NCI-H524 (cell line): ENCODE measurements at places on chromosomes 1 and 21.

DNA sequence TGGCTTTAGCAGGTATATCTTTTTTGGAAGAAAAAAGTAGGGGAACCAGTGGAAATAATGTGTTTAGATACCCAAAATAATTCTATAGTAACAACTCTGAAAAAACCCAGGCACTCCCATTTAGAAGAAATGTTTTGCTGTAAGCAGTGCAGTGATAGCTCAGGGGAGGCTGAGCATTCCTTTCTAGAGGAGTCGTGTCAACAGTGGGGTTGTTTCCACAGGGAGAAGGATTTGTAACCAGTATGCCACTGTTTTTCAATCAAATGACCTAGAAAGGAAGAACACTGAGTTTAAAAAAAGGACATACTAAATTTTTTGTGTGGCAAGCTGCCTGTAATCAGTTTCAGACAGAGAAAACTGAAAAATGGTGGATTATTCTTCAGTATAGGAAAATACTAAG, 2.4 kb downstream of the PGD start:
- DNase-seq = no peak

DNA sequence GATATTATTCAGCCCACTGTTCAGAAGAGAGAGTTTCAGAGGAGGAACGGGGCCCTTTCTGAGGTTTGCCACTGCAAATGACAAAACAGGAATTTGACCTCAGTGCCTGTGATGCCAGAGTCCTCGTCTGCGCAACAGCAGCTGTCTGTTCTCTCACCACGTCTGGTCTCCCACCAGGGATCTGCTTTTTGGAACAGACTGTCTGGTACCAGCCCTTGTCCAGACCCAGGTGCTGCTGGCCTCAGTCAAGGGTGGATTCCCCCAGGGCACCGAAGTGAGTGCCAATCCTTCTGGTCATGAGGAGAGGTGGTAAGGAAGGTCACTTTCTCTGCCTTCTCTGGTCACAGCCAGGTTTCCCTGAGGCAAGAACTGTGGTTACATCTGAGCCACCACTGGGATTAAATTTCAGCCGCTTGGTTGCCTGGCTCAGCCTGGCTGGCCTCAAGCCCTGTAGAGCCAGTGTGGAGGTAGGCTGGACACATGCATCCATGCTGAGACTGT, 2.3 kb upstream of the BCAN start:
- DNase-seq = no peak

GRCh38 chr1:174995121-174995520, 4.6 kb upstream of the CACYBP start:
- DNase-seq = no peak

- peak; percentile 87 for DNase-seq
Observed at GRCh38 chr1:91791103-91791502, 94.8 kb downstream of the TGFBR3 start.

DNA sequence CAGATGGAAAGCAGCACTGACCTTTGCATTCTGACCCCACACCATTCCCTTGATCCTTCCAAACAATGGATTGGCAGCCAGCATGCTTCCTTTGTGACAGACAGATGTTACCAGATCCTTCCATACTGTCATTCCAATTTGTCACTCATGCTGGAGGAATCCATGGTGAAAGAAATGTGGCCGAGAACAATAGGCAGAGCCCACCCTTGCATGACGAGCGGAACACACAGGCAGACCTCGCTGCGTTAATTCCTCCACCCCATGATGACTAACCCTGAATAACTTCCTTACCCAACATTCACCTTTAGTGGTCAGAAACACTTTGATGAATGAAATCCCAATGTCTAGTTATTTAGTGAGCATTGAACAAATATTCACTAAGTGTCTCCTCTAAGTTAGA, 45.1 kb downstream of the PDPN start:
- DNase-seq = no peak

DNA sequence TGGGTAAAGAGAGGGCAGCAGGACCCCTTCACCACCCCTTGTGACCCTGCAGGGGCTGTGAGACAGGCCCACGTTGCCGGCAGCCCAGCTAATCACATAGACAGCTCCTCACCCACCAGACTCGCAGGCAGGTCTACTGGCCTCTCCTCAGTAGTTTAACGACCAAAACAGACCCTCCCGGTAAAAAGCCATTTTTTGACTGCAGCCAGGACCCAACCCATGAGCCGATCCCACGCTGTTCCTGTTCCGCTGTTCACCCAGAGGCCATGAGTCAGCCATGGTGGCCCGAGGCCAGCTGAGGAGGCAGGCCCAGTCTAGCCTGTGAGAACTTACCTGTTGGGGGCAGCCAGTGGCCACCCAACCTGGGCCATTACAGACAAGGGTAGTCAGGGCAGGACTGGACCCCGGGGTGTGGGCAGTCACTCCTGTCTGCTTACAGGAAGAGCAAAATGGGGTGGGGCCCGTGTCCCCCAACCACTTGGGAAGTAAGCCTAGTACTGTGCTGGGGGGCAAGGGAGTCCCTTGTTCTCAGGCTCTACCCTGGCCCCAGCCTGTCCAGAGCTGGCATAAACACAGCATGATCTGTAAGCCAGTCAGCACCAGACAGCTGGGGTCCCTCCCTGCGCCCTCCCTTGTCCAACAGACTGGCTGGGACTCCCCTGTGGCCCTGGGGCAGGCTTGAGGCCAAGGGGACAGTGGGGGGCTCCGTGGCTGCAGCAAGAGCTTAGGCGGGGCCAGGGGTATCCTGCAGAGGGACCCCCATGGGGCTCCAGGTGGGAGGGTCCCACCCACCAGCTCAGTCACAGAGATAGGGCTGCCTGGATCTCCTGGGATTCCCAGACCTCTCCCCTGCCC, 61.9 kb downstream of the WNT9A start:
- no peak for DNase-seq

DNA sequence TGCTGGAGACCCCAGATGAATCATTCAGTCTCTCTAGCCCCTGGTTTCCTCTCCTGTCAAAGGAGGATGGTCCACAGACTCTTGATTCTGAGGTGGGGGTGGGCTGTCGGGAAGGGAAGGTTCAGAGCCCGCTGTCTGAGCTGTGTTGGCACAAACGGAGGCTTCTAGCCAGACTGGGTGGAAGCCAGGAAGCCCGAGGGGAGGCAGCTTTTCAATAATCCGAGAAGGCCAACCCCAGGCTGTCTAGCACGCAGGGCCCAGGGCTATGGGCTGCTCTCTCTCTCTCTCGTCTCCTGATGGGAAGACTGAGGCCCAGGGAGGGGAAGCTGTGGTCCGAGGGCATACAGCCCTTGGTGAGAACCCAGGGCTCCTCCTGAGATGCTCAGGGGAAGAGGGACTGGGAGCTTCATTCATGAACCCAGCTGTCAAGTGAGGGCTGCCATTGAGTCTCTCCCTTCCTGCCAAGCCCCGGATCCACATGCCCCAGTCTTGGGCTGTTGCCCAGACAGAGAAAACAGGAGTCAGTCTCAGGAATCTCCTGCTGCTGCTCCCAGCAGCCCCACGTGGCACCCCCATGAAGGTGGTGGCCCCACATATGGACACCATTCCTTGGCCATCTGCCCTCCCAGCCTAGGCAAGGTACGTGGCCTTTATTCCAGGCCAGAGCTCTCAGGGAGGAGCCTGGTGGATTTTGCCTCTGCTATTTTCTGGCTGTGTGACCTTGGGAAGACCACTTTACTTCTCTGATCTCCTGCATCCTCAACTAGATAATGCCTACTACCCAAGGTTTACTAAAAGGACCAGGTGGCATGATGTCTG, 44.4 kb downstream of the RAP1GAP start:
- DNase-seq = no peak

GRCh38 chr1:117826540-117827078, 102.8 kb downstream of the GDAP2 start:
- no peak for DNase-seq

- DNase-seq = no peak
Observed at GRCh38 chr1:170168265-170168664, 22.5 kb downstream of the NTMT2 start.

- no peak for DNase-seq
Observed at GRCh38 chr1:243620096-243620495, 229.9 kb downstream of the AKT3 start.

GRCh38 chr21:15408089-15408488, 321.7 kb upstream of the USP25 start:
- DNase-seq = no peak

DNA sequence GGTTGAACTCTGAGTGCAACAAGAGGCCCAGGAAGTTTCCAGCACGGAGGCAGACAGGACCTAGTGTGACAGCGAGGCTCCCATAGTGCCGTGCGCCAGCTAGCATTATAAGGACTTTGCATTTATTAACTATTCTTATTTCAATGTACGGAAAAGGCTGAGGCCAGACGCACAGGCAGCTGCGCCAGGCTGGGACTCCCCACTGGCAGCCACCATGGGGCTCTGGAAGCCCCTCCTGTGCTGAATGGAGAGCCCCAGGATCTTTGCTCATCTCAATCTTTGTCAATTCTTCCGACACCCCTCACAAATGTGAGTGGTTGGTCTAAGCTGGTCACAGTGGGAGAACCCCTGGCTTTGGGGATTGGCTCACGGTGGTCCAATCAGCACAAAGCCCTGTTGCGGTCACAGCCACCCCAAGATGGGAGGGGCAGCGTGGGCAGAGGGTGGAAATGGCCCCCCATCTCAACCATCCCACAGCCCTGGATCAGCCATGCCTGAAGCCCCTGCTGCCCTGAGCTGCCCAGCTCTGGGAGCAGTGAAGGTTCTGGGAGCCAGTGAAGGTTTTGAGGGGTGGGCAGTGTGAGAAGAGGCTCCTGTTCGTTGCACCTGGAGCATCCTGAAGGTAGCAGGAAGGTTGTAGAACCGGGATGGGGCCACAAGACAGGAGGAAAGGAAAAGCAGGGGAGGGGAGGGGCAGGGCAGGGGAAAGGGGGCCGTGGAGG, 59.5 kb upstream of the ADARB1 start:
- DNase-seq = no peak
